EL (cell line): ENCODE measurements at places on chromosomes 7 and 10.

- peak; percentile 64 for DNase-seq
These were observed 118.1 kb upstream of the LYZL2 start for GRCh38 chr10:30747633-30748032.

GRCh38 chr7:105985672-105986215, 22.7 kb downstream of the CDHR3 start:
- DNase-seq: no peak

DNA sequence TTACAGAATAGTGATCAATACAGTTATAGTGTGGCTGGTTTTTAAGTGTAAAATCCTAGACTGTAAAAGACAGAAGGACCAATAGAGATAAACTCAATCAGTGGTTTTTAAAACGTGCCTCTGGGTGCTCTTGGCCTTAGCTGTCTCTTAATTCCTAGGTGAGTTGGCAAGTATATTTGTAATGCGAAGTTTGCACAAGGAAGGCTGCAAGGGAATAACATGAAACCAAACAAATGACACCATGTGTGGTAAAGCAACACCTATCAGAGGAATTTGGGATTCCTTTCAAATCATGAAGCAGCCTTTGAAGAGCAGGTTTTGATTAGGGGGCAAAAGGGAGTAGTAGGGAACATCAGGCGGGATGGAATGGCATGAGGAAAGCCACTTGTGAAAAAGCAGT, 284.6 kb downstream of the INHBA start:
- DNase-seq: no peak

DNA sequence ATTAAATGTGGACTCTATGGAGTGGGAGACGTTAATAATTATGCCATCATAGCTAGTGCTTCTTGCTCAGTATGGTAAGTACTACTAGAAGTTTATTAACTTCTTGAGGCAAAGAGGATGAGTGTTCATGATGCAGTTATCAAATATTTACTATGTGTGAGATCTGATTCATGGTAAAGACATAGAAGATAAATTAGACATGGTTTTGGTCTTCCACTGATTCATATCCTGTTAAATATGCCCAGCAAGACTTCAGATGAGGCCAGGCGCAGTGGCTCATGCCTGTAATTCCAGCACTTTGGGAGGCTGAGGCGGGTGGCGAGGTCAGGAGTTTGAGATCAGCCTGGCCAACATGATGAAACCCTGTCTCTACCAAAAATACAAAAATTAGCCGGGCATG, 547.1 kb upstream of the ANKRD30A start:
- DNase-seq: peak; percentile 67
